ENCODE measurements at places on chromosomes 5 and 9.

- DNase-seq, result no peak
Observed at GRCh38 chr5:52783226-52783959, 4.3 kb upstream of the ITGA1 start.

- no peak for DNase-seq
Observed at GRCh38 chr9:33742519-33742918, 52.8 kb upstream of the PRSS3 start.

DNA sequence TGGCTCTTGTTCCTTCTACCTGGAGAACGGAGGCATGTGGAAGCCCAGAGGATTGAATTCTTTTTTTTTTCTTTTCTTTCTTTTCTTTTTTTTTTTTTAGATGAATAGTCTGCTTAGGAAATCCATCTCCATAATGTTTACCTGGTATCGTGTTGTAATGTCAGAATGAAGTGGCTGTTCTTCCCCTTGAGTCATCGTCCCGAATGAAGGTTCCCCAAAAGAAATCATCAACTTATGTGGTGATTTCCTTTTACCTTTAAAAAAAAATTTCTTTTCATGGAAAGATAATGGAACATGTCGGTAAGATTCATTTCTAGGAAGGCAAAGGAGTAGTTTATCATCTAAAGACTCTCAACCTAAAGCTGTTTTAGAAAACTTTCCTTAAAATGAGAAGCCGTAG lies 59.7 kb downstream of the DOCK8 start:
- DNase-seq, result no peak

DNA sequence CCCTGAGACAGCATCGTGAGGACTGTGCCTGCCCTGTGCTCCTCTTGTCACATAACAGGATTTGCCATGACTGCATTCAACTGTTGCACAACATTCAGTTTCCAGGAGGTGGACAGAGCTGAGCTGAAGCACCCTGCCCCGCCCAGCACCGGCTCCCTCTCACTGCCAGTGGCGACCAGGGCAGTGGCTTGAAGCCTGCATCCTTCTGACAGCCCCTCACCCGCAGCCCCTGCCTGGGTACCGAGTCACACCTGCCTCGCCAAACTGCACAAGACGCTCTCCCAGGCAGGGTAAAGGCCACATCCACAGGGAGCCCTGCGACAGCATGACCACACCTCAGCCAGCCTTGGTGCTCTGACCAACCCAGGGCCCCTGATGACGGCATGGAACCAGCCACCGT lies 59.9 kb upstream of the ZNF354A start:
- DNase-seq, result no peak

DNA sequence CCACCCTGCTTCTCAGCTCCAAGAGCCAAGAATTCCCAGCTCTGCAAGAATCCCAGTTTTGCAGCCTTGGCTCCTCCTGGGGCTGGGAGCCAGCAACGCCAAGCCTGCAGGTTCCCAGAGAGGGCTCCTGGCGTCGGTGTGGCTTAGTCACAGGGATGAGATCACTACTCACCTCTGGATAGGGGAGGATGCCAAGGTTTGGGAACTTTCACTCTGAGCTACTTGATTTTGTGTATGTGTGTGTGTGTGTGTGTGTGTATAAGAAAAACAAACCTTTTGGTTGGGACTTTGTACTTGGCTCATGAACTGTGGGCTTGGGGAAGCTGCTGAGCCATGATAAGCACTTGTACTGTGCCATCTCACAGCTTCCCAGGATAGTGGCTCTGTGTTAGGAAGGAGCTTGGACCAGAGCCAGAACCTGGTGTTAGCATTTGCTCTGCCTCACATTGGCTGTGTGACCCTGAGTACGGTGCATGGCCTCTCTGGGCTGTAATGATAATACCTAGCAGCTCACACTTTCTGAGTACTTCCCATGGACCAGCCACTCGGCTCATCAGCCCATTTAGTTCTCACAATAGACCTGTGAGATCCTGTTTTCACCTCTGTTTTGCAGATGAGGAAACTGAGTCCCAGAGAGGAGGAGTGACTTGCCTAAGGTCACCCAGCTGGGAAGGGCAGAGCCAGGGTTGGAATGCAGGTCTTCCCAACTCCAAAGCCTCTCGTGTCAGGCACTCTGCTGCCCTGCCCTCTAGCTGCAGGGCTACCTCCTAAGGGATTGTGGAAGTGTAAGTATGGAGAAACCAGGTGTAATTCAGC lies 41.4 kb upstream of the DAB2IP start:
- no peak for DNase-seq

- DNase-seq, result no peak
Observed at GRCh38 chr5:8842971-8843551, 702.8 kb downstream of the SEMA5A start.
